Activated B cell treated with CpG ODN at 0.5 μM for 24 hours (primary cell): ENCODE measurements at places on chromosomes 3 and 15.
A peak's percentile ranks its signal among the peaks of the same experiment; 100 is the strongest.

DNA sequence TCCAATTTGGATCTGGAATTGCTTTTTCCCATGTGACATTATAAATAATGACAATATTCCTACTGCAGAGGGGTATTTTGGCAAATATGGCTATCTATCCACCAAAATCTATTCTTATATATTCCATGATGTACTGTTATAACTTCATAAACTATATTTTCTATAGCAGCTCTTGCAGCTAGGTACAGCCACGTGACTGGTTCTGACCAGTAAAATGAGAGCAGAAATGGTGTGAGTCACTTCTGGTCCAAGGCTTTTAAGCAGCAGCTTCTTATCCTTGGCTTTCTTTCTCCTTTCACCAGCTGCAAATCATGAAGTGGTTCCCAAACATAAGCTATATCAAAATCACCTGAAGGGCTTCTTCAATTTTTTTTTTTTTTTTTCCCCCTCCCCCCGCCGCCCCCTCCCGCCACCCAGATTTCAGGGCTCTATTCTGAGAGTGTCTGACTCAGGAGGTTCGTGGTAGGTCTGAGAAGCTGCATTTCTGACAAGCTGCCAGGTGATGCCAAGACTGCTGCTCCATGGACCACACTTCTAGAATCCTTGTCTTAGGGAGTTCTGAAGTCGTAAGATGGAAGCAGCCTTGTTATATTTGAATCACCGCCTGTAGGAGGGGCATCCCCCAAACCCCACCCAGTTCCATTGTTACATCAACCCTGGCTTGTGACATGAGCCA, 357.5 kb downstream of the CHST2 start:
- DNase-seq, result no peak

DNA sequence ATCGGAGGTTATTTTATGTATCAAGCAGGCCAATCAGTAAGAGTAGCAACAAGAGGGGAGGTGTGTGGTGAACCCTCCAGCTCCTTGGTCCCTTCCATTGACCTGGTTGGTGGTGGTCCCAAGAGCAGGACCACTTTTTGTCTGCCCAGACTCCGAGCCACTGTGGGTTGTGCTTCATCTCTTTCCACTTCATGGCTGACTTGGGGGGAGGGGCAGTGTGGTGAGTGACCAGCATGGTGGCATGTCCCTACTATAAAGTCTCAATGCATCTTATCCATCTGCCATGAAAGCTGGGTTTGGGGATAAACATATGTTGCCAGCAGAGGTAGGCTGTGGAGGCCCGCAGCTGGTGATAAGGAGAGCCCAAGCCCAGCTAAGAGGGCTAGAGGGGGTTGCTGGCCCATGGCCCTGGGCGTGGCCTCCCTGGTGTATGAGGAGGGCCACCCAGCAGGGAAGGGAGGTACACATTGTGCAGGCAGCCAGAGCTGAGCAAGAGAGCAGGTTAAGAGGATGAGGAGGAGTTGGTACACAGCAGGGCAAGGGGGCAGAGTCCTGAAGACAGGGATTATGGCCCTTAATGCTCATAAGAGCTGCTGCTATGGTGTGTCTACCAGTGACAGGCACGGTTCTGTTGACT, 7.0 kb downstream of the AEN start:
- DNase-seq, result no peak

DNA sequence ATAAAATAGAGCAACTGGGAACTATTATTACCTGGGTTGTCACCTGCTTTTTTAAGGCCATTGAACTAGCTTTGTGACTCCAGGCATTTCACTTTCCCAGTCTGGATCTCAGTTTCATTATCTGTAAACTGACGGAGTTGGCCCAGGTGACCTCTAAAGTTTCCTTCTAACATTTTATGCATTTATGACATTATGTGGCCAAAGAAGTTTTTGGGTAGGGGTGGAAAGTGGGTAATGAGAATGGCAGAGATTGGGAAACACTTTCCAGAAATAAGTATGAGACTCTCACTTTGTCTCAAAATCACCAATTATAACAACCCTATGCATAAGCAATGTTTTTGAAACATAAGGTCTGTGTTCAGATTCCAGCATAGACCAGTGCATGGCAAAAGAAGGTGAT, 99.1 kb upstream of the ARHGEF3 start:
- no peak for DNase-seq

GRCh38 chr3:142888099-142888480, 793 bp downstream of the PCOLCE2 start:
- DNase-seq, result no peak

- DNase-seq, result no peak
Observed at GRCh38 chr3:143002083-143002712, 828 bp downstream of the U2SURP start.

DNA sequence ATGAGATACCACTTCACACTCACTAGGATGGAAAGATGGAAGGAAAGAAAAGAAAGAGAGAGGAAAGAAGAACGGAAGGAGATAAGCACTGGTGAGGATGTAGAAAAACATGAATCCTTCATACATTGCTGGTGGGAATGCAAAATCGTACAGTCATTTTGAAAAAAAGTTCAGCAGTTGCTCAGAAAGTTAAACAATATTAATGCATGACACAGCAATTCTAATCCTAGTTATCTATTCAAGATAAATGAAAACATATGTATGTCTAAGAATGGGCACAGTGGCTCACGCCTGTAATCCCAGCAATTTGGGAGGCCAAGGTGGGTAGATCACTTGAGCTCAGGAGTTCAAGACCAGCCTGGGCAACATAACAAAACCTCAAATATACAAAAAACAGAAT, 59.1 kb downstream of the SENP7 start:
- DNase-seq, result no peak

GRCh38 chr3:71064956-71065763, 518.4 kb downstream of the FOXP1 start:
- DNase-seq, result peak; percentile 67

- no peak for DNase-seq
Observed at GRCh38 chr3:179503640-179504039, 52.4 kb upstream of the GNB4 start.

- DNase-seq, result no peak
Observed at GRCh38 chr15:64568765-64569164, 108.4 kb downstream of the ZNF609 start.

GRCh38 chr3:72553298-72553697, 294.9 kb downstream of the SHQ1 start:
- no peak for DNase-seq

DNA sequence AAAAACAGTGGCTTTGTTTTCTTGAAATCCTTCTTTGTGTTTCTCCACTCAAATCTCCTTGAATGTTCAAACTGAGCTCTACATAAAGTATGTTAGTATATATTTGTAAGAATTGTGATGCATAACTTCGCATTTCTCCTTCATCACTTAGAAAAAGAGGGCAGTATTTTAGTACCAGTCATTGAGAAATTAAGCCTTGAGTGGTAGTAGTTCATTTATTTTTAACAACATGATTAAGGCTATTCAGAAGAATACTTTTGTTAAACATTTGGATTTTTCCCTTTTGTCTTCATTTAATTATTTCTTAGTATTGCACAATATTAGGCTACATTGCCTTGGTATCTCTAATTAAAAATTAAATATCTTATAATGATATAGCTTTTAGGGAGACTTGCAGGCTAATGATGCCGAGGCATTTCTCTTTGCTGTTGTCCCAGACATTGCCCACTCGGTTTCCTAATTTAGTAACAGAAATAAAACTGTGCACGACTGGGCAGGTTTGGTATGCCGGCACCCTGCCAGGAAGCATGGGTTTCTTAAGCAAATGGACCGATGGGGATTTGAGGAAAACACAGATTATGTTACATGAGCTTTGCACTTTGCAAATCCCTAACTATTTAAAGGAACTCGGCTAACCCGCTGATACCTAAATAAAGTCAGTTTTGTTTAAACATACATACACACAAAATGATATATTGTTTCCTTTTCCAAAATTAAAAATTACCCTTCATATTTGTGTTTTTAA, 54.7 kb downstream of the LRRC28 start:
- DNase-seq, result no peak

GRCh38 chr15:74408815-74409214, 24.9 kb downstream of the SEMA7A start:
- DNase-seq, result no peak

DNA sequence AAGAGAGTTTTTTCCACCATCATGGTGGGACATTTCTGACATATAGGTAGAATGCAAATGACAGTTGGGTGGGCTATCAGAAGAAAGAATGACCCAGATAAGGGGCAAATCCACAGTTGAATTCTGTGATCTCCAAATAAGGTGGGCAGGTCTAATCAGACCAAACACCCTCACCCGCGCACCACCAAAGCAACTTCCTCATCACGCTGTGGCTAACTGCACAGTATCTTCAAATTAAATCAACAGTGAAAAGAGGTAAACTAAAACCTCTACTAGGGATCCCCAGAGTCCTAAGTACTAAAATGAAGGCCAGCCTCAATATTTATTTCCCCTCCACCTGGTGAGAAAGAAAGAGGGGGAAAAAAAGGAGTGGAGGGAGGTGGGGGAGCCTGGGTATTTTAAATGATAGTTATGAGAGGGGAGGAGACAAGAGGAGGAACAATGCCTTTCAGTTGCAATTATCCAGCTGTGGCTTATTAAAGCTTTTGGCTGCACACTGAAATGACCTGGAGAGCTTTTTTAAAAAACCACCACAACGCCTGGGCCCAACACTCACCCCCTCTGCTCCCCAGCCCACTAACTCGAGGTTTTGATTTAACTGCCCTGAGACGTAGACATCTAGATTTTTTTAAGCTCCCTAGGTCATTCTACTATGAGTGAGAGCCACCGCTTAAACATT, 61.0 kb downstream of the LRIG1 start:
- no peak for DNase-seq

DNA sequence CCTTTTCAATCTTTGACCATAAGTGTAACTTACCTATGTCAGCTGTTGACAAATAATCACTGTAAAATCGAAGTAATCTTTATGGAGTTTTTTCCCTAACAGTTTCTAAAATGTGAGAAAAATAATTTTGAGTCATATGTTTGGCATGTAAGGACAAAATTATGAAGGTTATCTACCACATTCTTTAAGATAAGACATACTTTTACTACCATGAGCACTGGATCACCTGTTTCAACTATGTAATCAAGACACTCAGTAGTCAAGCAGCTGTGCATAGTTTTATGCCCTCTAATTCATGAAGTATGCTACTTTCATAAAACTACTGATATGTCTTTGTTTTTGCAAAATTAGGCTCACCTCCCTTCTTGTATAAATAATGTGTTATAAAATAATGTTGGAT, 12.1 kb downstream of the FGF7 start:
- DNase-seq, result no peak

DNA sequence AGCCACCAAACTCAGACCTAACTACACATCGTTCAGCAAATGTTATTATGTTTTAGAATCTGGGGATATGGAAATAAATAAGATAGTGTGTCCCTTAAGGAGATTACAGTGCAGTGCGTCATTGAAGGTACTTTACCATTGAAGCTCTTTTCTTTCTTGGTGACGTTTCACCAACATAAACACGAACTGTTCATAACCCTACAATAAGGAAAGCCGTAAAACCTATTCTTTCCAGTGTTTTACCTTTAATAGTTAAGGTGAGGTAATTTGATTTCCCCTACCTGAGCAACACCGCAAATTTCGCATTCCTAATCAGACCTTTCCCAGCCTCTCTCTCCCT, 826 bp downstream of the CCDC66 start:
- DNase-seq, result no peak

DNA sequence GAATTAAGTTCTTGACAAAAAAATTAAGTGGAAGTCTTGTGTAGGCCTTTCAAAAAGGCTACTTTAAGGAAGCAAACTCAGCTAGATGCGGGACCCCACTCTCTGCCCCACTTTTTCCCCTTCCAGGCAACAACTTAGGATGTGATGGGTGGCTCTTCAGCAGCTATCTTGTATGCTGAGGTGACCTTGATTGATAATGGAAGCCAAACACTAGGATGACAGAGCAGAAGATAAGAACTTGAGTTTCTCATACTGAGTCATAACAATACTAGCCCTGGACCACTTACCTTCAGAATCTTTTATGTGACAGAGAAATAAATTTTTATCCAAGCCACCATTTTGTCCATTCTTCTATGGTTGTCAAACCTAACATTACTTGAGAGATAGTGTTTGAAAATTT, 16.1 kb downstream of the PDCD10 start:
- no peak for DNase-seq

DNA sequence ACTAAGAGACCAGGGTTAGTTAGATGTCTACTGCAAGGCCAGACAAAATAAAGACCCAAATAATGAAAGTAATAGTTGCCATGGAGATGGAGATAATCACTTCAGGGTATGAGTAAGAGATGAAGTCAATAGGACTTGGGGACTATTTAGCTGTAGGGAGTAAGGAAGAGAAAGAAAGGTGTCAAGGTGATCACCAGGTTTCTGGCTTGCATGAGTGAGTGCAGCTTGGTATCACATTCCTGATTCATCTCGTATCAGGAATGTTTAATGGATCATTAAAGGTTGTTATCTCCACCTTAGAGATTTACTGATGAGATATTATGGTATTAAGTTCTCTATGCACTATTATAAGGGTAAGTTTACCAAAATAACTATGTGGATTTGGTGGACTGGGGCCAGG, 357.4 kb upstream of the ATP11B start:
- no peak for DNase-seq

DNA sequence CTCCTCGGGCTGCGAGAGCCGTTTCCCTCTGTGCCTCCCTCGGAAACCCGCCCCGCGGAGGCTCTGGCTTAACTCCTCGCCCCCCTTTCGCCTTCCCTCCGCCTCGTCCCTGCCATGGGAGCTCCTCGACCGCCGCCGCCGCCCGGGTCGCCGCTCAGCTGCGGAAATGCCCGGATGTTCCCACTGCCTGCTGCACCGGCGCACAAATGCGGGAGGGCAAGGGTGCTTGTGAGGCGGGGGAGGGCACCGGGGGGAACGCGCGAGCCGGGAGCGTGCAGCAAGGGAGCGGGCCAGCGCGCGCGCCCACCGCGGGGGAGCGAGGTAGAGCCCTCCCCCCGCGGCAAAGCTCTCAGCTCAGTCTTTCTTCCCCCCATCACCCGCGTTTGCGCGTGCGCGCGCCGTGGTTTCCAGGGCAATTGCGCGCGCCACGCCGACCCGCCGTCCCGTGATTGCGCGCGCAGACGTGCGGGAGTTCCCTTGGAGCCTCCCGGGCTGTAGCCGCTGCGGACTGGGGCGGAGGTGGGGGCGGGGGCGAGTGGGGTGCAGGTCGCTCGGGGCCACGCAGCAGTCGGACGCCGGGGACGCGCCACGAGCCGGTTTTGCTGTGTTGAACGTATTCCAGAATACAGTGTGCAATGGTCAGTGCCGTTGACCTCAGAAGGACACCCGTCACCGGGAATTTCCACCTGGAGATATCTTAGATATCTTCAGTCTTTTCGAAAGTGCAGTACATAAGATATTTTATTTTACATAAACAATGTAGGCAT, at the start of gene DMXL2:
Gene DMXL2 (minus strand): TSS at position 168 of the 767 bp plus-strand sequence. CDS start 226 bp downstream, outside the sequence.
- DNase-seq, result peak; percentile 56

GRCh38 chr3:43181202-43181821, 75.4 kb upstream of the POMGNT2 start:
- no peak for DNase-seq

DNA sequence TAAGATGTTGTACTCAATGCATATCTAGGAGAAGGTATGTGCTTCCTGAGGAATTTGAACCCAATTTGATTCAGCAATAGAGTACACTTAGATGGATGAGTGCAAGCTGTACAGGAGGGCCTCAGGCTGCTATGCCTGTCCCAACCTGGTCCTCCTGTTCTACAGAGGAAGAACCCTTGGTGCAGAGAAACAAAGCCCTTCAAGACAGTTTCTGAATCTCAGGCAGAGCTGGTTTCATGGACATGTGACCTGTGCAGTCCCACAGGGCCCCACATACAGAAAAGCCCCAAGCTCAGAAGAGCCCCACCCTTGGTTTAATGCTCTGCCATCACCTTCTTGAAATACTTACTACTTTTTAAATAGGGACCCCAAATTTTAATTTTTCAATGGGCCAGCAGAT, 15.3 kb downstream of the FOXP1 start:
- no peak for DNase-seq
